ENCODE measurements at places on chromosomes 16 and 17. TPM values are rescaled to one million over a fixed set of nuclear protein-coding genes. Genes with fewer than 3 reads are reported as not detected.

DNA sequence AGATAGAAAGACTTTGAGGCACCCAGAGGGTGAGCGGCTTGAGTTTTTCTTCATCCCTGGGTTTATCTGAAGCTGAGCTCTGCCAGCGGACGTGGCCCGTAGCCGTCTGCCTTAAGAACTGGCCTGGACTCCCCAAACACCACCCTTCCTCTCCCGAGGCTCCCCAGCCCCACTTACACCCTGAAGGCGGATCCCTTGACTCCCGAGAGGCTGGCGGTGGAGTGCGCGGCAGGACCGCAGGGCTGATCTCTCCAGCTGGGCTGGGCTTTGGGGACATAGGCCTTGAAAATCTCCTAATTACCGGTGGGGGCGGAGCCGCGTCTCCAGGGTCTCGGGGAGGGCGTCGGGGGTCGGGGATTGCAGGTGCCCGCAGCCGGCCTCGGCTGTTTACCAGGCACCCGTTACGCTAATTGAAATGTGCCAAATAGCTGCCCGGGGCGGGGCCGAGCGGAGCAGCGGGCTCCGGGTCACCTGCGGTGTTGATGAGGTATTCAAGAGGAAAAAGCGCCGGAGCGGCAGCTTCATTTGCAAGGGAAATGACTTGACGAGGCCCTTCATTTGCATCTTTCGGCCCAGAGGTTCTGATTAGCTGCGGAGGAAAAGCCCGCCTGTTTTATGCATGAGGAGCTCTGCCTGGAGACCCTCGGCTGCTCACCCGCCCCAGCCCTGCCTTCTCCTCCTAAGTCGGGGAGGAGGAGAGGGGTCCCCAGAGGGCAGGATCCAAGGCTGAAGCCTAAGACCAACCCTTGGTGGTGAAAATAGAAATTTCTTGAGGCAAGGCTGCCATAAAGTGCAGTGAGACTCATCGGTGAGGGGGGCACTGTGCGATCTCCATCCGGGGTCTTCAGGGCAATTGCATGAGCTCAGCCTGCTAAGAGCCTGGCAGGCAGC is 100.7 kb downstream of the MGAT5B start:
- H3K27me3 ChIP-seq = peaks cover 8% of the 10 kb centered on the region
- H3K27ac ChIP-seq = no peak overlapping the region
- H3K4me1 ChIP-seq = peaks cover 15% of the 10 kb centered on the region
- no peaks in the 10 kb centered on the region for H3K36me3 ChIP-seq
- DNase-seq = peak; percentile 21
- peak overlapping the region; percentile 32 for H3K4me3 ChIP-seq

- H3K27me3 ChIP-seq = peaks cover 13% of the 10 kb centered on the region
- DNase-seq = no peak
- H3K4me3 ChIP-seq = no peak overlapping the region
- no peak overlapping the region for H3K27ac ChIP-seq
- no peaks in the 10 kb centered on the region for H3K36me3 ChIP-seq
These were observed 49.0 kb downstream of the NACA2 start for GRCh38 chr17:61542027-61542426.

GRCh38 chr17:42680331-42680808 is 1.3 kb downstream of the CCR10 start:
- H3K27ac ChIP-seq = peak overlapping the region; percentile 85
- DNase-seq = no peak
- H3K36me3 ChIP-seq = no peaks in the 10 kb centered on the region
- peak overlapping the region; percentile 57 for H3K4me3 ChIP-seq

DNA sequence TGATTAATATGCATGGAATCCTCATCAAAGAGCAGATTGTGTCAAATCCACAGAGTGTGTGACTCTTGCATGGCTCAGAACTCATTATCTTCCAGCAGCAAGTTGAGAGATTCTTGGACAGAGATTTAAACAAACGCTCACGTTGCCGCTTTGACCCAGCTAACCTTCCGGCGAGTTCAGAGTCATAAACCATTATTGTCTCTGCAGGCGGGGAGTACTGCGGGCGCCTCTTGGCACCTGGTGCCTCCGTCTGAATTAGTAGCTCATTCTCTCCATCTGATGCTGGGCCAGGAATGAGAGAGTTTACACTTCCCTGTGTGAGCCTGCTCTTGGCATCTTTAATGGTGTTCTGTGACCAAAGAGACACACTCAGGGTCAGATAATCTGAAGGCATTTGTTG is 138.6 kb upstream of the WSCD1 start:
- no peak for DNase-seq
- no peaks in the 10 kb centered on the region for H3K27me3 ChIP-seq
- H3K4me3 ChIP-seq = no peak overlapping the region

DNA sequence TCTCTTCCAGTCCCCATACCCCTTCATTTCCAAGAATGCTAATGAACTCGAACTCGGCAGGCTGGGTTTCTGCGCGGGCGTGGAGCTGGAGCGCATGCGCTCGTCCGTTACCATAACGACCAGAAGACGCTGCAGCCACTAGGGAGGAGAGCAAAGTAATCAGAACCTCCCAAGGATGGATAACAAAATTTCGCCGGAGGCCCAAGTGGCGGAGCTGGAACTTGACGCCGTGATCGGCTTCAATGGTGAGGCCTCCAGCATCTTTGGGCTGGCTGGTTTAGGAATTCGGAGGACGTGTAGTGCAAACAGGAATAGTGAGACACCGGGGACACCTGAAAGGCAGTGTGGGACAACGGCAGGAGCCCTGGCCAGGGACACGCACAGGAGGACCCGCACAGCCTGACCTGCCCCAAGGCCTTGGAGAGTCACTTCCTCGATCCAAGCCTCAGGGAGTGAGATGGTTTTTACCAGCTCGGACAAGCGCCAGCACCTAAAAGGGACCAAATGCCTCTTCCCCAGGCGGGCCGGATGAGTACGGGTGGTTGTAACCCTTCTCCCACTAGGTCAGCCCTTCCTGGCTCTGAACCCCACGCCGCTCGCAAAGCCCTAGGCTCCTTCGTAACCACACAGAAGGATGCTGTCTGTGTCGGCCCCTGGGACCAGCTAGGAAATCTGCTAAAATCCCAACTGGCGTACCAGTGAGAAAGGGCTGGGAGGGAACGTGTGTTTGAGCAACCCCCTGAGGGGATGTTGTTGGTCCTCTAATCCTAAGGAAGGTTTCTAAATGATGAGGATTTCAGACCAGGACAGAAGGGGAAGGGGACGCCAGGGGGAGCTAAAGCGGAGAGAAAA is at the start of gene CFAP52:
TSS of gene CFAP52 (plus strand) at position 122 of the 852 bp plus-strand sequence. CDS start at position 176, 54 bp downstream.
- no peaks in the 10 kb centered on the region for H3K36me3 ChIP-seq
- H3K4me3 ChIP-seq = peak within 1 kb of the TSS; percentile 97
- peak within 1 kb of the TSS; percentile 51 for H3K27ac ChIP-seq
- H3K27me3 ChIP-seq = peaks cover 5% of the 10 kb centered on the region
- peaks cover 25% of the 10 kb centered on the region for H3K4me1 ChIP-seq
- peak; percentile 62 for DNase-seq

- no peaks in the 10 kb centered on the region for H3K36me3 ChIP-seq
- H3K4me3 ChIP-seq = no peak overlapping the region
- H3K27ac ChIP-seq = no peak overlapping the region
- DNase-seq = no peak
These were observed 13.6 kb upstream of the WFDC1 start for GRCh38 chr16:84281074-84281473.

GRCh38 chr16:85037050-85037410 is 9.4 kb downstream of the KIAA0513 start:
- no peaks in the 10 kb centered on the region for H3K36me3 ChIP-seq
- no peaks in the 10 kb centered on the region for H3K27me3 ChIP-seq
- H3K4me1 ChIP-seq = no peaks in the 10 kb centered on the region

DNA sequence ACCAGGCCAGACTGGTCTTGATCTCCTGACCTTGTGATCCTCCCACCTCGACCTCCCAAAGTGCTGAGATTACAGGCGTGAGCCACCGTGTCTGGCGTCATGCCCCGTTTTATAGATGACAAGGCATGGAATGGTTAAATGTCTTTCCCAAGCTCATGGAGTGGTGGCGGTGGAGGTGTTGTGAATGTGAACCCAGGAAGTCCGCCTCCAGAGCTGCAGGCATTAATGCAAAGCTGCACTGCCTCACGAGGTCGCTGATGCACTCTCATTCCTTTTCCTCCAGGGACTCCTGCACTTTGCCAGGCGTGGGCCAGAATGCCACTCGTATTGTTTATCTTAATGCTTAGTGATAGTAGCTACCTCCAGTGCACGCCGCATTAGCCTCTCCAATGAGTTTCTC is 149.6 kb downstream of the WWOX start:
- DNase-seq = no peak
- no peaks in the 10 kb centered on the region for H3K36me3 ChIP-seq
- no peak overlapping the region for H3K4me3 ChIP-seq
- no peaks in the 10 kb centered on the region for H3K4me1 ChIP-seq
- H3K27me3 ChIP-seq = no peaks in the 10 kb centered on the region

DNA sequence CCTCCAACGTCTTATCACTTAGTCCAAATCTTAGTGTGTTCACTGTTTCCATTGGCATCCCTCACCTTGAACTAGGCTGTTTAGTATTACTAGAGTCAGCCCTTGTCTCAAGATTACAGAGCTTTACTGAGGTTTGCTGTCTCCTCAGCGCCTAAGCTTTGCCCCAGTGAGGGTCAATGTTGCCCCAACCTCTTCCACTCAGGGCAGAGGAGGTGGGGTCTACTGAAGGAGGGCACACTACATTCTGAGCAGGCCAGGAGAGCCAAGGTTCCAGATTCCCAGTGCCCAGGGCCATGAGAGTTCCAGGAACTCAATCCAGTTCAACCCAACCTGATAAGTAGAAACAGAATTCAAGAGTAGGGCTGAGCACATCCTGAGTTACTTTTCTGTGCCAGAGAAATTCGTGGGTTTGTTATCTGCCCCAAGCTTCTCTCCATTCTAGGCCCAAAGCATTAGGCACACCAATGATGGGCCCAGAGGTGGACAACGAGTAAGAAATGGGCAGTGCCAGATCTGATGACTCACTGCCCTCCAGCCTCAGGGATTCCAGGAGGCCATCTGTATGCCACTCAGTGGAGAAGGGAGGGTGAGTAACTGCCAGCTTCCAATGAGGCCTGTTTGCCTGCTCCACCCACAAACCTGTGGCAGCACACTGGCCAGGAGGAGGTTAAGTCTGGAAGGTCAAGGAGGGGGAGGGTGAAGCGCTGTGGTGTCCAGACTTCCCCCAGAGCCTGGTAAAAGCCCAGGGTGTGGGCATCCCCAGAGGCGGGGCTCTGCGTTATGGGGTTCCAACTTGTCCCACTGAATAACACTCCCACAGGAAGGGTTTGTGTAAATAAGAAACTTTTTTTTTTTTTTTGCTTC is 8.2 kb downstream of the TUBG2 start:
- no peaks in the 10 kb centered on the region for H3K27me3 ChIP-seq
- no peak overlapping the region for H3K27ac ChIP-seq
- peaks cover 15% of the 10 kb centered on the region for H3K4me1 ChIP-seq
- no peaks in the 10 kb centered on the region for H3K36me3 ChIP-seq

DNA sequence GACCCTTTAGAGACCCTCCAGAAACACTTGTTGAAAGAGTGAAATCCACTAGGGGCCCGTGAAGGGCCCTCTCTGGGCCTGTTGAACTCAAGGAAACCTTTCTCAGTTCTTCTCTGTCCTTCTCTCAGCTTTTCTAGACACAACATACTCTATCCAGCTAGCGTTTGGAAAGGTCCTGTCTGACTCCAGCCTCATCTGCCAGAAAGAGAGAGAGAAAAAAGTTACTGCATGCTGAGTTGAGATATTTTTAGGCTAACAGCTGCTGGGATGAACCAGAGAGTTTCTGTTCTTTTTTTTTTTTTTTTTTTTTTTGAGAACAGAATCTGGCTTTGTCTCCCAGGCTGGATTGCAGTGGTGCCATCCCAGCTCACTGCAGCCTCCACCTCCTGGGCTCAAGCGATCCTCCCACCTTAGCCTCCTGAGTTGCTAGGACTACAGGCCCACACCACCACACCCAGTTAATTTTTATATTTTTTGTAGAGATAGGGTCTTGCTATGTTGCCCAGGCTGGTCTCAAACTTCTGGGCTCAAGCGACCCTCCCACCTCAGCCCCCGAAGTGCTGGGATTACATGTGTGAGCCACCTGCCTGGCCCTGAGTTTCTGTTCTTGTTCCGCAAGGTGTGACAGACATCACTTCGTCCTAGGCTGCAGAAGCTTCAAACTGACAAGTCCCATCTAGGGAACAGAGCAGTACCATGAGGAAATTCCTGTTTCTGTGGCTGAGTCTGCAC is 14.9 kb upstream of the TEX2 start:
- no peak overlapping the region for H3K27ac ChIP-seq
- no peak overlapping the region for H3K4me3 ChIP-seq
- no peaks in the 10 kb centered on the region for H3K36me3 ChIP-seq
- H3K27me3 ChIP-seq = no peaks in the 10 kb centered on the region
- no peak for DNase-seq

GRCh38 chr16:58658796-58659211 is 25.8 kb downstream of the SLC38A7 start:
- H3K4me1 ChIP-seq = no peaks in the 10 kb centered on the region
- no peaks in the 10 kb centered on the region for H3K27me3 ChIP-seq
- H3K27ac ChIP-seq = no peak overlapping the region
- H3K36me3 ChIP-seq = no peaks in the 10 kb centered on the region

The MSLN gene
- total RNA-seq = not detected

The HBA1 gene
- total RNA-seq = not detected

The DNAH9 gene
- total RNA-seq = not detected

The GDPD3 gene
- 26.7 TPM for total RNA-seq

The DRC3 gene
- total RNA-seq = not detected

The IRX5 gene
- total RNA-seq = 0.15 TPM

All from CD4-positive, CD25-positive, alpha-beta regulatory T cell (primary cell).